ENCODE measurements at places on chromosomes 1 and 21. TPM values are rescaled to one million over a fixed set of nuclear protein-coding genes. Genes with fewer than 3 reads are reported as not detected.

The SLAMF8 gene
- 5.7 TPM for polyA plus RNA-seq

- H3K4me1 ChIP-seq = peaks cover 15% of the 10 kb centered on the region
- H3K27me3 ChIP-seq = no peaks in the 10 kb centered on the region
- H3K27ac ChIP-seq = peak overlapping the region; percentile 44
- H3K36me3 ChIP-seq = peaks cover 27% of the 10 kb centered on the region
These were observed 704 bp downstream of the ALG6 start for GRCh38 chr1:63368131-63368530.

- H3K27ac ChIP-seq = no peak overlapping the region
- no peak for DNase-seq
- H3K27me3 ChIP-seq = no peaks in the 10 kb centered on the region
- H3K36me3 ChIP-seq = no peaks in the 10 kb centered on the region
These were observed 87.8 kb downstream of the HLX start for GRCh38 chr1:220966881-220967611.

DNA sequence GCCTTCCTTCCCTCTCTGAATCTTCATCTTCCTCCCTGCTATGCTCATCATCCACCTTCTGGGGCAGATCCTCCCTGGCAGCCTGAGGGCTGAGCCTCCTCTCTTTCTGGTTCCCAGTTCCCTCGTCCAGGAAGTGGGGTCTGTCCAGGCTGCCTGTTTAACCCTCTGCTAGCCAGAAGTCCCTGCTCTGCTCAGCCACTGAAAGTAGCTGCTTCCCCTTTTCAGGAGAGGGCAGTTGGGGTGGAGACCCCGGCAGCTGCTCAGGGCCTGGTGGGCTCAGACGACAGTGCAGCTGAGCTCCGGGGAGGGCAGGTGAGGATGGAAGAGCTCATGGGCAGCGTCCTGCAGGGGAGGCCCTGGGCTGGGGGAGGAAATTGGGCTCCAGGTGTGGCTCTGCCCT lies 43.1 kb upstream of the ETV3 start:
- H3K36me3 ChIP-seq = no peaks in the 10 kb centered on the region
- H3K4me1 ChIP-seq = peaks cover 8% of the 10 kb centered on the region
- no peak overlapping the region for H3K27ac ChIP-seq
- no peak overlapping the region for H3K4me3 ChIP-seq

- H3K27ac ChIP-seq = no peak overlapping the region
- no peak for DNase-seq
- H3K4me3 ChIP-seq = no peak overlapping the region
- no peaks in the 10 kb centered on the region for H3K36me3 ChIP-seq
- H3K4me1 ChIP-seq = peaks cover 17% of the 10 kb centered on the region
These were observed 5.2 kb upstream of the MR1 start for GRCh38 chr1:181028615-181029014.

- no peaks in the 10 kb centered on the region for H3K27me3 ChIP-seq
- no peak for DNase-seq
- H3K4me1 ChIP-seq = no peaks in the 10 kb centered on the region
- no peaks in the 10 kb centered on the region for H3K36me3 ChIP-seq
- no peak overlapping the region for H3K4me3 ChIP-seq
- H3K27ac ChIP-seq = no peak overlapping the region
These were observed 47.0 kb upstream of the AIM2 start for GRCh38 chr1:159123587-159123986.

All from CD14-positive monocyte (primary cell).